ENCODE measurements at places on chromosomes 1 and 21.

DNA sequence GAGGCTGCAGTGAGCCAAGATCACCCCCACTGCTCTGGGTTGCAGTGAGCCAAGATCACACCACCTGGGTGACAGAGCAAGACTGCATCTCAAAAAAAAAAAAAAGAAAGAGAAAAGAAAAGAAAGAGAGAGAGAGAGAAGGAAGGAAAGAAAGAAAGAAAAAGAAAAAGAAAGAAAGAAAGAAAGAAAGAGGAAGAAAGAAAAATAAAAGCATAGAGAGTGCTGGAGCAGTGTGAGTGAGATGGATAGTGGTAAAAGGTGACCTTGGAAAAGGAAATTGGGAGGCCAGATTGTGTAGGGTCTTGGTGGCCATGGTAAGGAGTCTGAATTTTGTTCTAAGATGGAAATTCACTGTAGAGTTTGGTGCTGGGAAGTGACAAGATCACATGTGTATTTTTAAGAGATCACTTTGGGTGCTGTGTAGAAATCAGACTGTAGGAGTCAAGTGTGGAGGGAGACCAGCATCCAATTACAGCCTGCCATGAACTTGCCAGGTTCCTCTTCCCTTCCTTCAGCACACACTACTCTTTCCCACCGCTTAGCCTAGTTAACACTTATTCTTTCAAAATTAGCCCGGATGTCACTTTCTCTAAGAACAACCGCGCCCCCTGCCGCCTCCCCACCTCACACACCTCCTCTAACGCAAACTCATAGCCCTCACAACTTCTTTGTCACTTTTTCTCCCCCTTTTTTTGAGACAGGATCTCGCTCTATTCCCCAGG is 17.9 kb downstream of the MTX1 start:
- DNase-seq: peak; percentile 88

DNA sequence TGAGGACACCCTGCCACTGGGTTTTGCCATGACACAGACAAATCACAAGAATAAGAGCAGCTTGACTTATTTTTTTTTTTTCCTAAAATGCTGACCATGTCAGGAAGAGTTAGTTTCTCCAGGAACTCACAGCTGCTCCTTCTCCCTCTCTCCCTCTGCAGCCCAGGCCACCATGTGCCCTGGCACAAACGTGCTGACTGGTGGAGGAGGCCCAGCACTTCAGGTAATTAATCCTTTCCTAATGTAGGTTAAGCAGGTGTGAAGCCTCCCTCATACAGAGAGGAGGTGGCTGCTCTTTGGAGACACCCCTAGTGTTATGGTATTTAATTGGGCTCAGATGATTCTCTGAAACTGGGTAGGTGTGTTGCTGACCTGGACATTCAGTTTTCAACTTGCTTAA is 129.8 kb upstream of the USH2A start:
- DNase-seq: no peak

GRCh38 chr1:235295902-235296350 is 32.1 kb downstream of the ARID4B start:
- no peak for DNase-seq

- DNase-seq: no peak
Measured at GRCh38 chr21:29448766-29449165, 150.0 kb downstream of the BACH1 start.

GRCh38 chr1:247551721-247552120 is 2.8 kb downstream of the GCSAML start:
- DNase-seq: no peak

- DNase-seq: no peak
Measured at GRCh38 chr1:54362881-54363340, 43.3 kb downstream of the SSBP3 start.

- no peak for DNase-seq
Measured at GRCh38 chr1:160232911-160233310, 27.7 kb downstream of the PEA15 start.

DNA sequence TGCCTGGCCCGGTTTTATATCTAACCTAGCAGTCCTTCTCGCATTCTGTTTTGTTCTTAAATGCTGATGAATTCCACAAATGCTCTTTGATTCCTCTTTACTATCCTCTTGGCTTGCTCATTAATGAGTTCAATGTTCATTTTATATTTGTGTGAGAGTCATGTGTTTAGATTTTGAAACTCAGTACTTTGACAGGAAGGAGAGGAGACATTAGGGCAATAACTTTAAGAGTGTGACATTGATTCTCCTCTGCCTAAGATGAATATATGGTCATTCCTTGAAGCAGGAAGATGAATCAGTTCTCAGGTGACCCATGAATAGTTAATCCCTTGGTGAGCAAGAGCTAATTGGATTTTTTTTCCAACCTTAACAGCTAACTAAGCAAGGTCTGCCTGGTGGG is 84.1 kb downstream of the MRPS6 start:
- no peak for DNase-seq

- no peak for DNase-seq
Measured at GRCh38 chr1:26848941-26849774, 13.8 kb upstream of the SFN start.

GRCh38 chr21:42022906-42023305 is 12.7 kb upstream of the ZBTB21 start:
- no peak for DNase-seq

DNA sequence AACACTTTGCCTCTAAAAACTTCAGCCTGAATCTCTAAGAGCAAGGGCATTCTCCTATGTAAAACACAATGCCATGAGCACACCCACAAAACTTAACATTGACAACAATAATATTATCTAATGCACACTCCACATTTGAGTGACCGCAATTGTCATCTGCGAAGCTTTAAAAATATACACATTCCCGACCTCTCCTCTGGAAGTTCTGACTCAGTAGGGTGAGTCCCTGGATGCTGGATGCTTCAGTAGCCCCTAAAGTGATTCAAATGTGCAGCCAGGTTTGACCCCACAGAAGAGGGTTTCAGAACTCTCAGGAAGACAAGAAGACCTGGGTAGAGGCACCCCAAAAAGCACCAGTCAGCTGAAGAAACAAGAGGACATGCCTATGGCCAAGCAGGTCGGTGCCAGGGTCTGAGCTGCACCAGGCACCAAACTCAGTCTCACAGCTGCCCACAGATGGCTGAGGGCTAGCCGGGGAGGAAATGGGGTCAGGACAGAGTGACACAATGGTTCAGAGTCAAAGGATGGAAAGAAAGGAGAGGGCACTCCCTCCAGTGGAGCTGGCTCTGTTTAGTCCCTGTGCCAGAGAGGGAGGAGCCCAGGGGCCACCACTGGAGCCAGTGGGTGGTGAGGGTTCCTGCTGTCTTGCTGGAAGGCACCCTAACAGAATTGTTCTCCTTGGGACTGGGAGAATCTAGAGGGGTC is 17.4 kb downstream of the PIK3C2B start:
- peak; percentile 24 for DNase-seq

DNA sequence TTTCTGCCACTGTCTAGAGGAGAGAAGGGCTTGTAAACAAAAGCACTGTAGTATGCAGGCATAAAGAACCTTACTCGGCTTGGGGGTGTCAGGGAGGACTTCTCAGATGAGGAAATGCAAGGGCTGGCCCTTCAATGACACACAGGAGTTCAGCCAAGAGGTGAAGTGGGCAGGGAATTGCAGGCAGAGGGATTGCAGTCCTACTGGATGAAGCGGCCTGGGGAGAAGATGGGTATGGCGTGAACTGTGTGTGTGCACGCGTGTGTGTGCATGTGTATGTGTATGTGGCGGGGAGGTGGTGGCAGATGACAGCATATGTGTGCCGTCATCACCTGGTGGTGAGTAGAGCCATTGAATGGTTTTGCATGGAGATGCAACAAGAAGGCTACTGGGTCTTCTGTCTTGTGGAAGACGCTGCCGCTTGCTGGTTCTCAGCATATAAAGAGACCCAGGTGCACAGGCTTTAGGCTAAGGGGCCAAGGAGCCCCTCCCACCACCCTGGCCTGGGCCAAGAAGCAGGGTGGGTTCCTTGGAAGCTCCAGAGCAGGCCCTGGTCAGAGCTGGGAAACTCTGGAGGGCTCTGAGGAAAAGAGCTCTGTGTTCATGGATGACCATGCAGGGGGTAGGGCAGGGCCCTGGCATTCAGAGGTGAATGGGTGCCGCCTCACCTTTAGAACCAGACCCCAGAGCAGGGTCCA is 4.1 kb upstream of the EPS8L3 start:
- DNase-seq: no peak

GRCh38 chr1:20493839-20494608 is 8.0 kb upstream of the CAMK2N1 start:
- DNase-seq: peak; percentile 53

DNA sequence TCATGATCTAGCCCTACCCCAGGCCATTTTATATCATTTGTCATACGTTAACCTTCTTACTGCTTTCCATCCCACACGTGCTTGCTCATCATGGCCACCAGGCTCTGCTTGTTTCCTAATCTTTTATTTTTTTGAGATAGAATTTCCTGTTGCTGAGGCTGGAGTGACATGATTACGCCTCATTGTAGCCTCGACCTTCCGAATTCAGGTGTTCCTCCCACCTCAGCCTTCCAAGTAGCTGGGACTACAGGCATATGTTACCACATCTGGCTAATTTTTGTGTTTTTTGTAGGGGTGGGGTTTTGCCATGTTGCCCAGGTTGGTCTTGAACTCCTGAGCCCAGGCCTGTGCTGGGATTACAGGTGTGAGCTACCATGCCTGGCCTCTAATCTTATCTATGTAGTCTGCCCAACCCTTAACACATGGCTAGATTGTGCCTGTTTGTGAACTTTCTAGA is 3.3 kb downstream of the UAP1 start:
- no peak for DNase-seq

DNA sequence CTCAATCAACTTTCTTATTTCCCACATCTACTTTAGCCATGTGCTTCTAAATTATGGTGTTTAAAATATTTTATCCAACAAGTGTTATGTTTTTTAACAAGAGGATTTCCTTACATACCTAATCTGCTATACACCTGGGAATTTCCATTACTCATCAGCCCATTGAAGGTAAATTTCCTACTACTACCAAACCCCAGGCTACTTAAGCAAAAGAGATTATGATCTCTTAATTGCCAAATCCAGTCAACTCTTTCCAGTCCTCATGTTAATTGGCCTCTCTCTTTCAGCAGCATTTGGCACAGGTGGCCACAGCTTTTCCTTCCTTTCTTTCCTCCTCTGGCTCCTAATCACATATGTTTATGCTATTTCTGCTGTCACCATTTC is 5.1 kb upstream of the C1orf162 start:
- peak; percentile 66 for DNase-seq

GRCh38 chr1:92446546-92446945 is 40.2 kb downstream of the GFI1 start:
- DNase-seq: no peak

DNA sequence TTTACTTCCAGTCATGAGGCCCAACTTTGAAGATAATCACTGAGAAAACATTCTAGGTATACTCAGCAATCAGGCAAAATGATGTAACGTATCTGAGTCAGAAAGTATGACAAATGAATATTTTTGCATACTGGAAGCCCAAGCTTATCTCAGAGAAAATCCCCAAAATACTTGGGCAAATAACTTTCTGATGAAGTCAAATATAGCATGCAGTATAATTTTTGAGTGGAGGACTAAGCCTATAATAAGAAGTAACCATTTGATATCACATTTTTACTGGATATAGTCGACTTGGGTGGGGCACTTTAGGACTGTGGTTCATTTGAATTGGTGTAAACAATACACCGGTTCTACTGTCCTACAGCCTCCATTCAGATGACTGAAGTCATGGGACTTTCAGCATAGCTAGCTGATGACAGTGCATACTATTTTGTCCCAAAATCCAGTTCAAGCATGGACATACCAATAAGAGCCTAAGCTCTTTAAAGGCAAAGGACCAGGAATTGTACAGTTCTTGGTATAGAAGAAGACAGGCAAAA is 2.3 kb upstream of the GADD45A start:
- DNase-seq: no peak

DNA sequence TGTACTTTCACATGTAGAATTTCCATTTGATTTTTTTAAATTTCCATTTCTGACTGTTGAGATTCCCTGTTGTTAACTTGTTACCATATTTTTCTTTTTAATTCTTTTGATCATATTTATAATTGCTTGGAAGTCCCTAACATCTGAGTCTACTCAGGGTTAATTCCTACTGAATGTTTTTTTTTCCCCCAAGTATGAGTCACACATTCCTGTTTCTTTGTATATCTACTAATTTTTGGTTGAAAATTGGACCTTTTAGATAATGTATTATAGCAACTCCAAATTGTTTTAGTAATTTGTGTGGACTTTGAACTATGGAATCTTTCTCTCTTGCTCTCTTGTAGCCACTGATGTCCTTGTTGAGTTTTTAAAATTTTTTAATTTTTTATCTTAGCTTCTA is 54.6 kb downstream of the STXBP3 start:
- no peak for DNase-seq

GRCh38 chr1:95340061-95340460 is 106.1 kb downstream of the RWDD3 start:
- DNase-seq: no peak

DNA sequence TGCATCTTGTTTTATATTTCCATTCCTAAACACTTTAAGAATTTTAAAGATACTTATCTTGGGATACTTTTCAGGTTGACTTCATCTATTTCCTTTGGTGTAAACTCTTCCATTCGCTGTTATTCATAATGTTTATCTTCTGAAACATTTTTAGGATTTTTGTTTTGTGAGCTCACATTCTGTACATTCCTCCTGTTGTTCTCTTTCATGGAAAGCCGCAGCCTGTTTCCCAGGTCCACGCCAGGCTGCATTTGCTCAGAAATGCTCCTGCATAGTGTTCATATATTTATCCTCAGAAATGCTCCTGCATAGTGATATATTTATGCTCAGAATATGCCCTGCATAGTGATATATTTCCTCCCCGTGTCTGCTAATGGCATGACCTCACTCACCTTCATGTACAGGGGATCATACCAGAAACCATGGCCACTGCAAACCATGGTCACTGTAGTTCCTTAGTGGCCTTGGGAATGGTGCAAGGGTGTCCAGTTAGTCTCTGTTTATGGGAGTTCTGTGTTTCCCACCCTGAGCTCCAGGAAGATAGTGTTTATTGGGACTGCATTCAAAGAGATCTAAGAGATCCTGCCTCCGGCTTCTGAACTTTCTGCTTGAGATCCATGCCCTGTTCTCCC is 153.9 kb upstream of the GREM2 start:
- no peak for DNase-seq

DNA sequence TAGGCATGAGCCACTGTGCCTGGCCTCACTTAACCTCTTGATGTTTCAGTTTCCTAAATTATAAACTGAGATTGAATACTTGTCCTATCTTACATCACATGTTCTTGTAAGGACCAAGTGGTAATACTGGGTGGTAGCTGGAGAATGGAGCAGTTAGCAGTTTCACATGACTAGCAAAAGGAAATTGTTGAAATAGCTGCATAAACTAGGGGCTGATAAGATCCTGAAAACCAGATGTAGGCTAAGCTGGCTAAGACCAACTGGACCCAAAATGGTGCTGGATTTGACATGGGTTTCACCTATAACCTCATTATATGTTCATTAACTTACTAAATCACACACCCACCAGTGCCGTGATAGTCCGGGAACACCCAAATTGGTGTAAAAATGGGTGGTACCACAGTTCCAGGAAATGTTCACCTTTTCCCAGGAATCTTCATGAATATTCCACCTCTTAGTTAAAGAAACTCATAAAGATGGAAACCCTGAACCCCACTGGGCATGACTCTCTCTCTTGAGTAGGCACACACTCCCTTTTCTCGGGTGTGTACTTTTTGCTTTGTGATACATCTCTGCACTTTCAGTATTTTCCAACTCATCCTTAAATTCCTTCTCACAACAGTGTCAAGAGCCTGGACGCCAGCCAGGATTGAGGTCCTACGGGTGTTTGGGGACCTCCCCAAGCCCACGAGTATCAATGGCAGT is at the start of gene PAPPA2:
PAPPA2 (plus strand) TSS at position 502 of the 705 bp plus-strand sequence. CDS start 93,148 bp downstream, outside the sequence.
- no peak for DNase-seq
